HFF-Myc (cell line): ENCODE measurements at places on chromosomes 11 and 22.
A peak's percentile ranks its signal among the peaks of the same experiment; 100 is the strongest.

DNA sequence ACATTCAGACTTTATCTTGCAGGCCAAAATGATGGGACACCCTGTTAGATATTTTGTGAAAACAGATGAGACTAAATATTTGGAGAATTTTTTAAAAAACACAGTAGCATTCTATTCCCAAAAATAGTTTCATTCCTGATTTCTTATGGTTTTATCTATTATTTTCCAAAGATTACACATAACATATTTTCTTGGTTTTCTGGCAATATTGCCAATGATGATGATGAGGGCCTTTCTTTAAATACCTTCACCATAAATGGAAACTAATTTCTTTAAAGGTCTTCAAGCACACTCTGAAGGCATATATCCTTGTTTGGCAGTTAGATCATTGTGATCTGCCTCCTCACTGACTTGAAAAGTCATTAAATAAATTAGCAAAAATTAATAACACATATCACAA is 522.3 kb upstream of the LUZP2 start:
- DNase-seq, result no peak

GRCh38 chr11:2531987-2532703 is 87.3 kb downstream of the KCNQ1 start:
- DNase-seq, result no peak

DNA sequence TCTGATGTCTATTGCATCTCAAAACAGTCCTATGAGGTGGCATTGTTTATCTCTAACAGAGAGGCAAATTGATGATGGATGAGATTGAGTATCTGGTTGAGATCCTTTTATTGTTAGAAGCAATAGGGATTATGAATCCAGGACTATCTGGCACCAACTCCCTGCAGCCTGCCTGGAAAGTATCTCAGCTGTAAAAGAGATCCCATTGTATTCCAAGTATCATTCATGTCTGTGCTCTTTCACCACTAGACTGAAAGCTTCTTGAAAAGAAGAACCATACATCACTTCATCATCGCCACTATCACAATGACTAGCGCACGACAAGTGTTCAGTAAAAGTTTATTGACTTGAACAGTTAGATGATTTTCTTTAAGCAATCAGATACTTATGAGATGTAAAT is 41.9 kb upstream of the PCF11 start:
- DNase-seq, result no peak

DNA sequence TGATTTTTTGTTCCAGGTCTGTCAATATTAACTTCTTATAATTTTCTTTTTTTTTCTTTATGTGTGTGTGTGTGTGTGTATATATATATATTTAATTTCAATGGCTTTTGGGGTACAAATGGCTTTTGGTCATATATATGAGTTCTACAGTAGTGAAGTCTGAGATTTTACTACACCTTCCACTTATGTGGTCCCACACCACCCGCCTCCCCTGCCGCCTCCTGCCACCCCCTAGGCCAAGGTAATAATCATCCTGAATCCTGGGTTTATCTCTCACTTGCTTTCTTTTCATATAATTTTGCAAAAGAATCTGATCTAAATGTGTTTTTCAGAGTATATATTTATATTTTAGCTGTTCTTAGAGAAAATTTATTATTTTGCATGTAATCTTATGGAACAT is 11.1 kb downstream of the NEAT1 start:
- no peak for DNase-seq

DNA sequence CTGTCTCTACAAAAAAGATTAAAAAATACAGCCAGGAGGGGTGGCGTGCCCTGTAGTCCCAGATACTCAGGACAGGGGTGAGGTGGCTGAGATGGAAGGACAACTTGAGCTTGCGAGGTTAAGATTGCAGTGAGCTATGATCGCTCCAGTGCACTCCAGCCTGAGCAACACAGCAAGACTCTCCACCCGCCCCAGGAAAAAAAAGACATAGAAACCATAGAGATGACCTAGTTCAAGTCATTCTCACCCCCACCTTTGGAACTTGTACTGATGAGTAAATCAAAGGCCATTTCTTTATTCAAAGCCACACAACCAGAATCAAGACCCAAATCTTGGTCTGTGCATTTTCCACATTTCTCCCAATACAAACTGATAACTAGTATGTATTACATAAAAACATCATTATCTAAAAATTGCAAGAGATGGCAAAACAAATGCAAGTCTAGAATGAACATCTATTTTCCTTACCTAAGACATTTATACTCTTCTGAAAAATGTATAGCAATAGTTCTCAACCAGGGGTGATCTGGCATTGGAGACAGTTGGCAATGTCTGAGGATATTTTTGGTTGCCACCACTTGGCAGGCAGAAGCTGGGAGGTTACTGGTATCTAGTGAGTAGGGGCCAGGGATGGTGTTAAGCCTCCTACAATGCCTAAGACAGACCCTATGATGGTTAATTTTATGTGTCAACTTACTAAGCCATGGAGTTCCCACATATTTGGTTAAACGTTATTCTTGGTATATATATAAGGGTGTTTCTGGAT is 34.6 kb downstream of the LGR4 start:
- no peak for DNase-seq

DNA sequence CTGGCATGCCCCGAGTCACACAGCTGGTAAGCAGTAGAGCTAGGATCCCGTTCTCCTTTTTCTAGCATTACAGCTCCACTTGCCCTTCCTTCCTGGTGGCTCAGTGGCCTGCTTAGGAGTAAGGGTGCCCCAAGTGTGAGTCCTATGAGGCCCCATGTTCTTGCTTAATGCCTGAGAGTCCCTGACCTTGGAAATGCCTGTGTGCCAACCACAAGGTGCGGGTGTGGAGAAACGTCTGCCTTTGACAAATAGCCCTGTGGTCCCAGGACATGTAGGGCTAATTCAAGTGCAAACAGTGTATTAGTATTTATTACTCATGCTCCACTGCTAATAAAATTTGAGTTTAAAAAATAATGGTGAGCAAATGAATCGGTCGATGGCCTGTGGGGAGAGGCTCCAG is 18.4 kb downstream of the GRIK4 start:
- no peak for DNase-seq

- DNase-seq, result peak; percentile 90
Measured at GRCh38 chr22:37752189-37753087, 55.3 kb upstream of the GCAT start.

DNA sequence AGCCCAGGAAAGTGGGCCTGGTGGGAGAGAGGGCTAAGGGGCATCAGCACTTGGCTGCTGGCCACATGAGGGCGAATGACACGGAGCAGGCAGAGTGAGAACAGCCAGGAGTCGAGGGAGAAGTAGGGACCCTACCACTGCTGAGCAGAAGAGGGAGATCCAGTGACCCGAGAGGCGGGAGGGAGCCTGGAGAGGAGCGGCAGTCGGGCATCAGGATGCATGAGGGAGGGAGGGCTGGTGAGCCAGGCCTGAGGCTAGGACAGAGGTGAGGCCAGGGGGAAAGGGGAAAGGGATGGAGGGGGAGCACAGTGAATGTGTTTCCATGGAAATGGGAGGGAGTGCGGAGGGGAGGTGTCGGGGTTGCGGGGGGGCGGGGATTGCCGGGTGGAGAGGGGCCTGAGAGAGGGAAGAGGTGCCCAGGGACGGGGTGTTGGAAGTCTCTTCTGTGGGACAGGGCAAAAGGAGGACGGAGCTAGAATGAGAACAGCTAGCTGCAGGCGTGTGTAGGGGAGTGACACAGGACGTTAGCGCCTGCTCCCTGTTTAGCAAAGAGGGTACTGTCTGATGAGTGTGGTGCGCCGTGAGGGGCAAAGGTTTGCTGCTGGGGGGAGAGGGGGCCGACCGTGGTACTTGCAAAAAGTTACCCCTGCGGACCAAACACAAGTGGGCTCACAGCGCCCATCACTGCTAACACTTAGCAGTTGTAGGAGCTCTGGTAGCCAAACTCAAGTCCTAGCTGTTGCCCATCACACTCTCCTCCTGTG is 37.1 kb upstream of the WNT11 start:
- no peak for DNase-seq

GRCh38 chr11:117832511-117832910 is 8.0 kb upstream of the FXYD2 start:
- DNase-seq, result no peak

DNA sequence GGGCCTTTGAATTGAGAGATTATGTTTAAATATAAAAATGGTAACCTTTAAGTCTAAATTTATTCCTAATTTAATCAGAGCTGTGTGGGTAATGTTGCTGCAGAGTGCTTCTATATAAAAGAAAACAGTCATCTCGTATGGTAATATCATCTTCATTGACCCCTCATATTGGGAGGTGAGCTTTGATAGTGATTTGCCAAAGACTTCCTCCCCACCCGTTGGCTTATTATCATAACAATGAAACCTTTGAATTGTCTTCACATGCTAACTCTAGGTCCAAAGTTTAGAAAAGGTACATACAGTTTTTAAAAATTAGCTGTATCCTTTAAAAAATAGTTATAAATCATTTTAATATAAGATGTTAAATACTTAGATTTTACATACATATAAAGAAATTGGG is 3.7 kb downstream of the EMSY start:
- no peak for DNase-seq

- peak; percentile 79 for DNase-seq
Measured at GRCh38 chr22:32628628-32629572, 154.3 kb downstream of the FBXO7 start.

DNA sequence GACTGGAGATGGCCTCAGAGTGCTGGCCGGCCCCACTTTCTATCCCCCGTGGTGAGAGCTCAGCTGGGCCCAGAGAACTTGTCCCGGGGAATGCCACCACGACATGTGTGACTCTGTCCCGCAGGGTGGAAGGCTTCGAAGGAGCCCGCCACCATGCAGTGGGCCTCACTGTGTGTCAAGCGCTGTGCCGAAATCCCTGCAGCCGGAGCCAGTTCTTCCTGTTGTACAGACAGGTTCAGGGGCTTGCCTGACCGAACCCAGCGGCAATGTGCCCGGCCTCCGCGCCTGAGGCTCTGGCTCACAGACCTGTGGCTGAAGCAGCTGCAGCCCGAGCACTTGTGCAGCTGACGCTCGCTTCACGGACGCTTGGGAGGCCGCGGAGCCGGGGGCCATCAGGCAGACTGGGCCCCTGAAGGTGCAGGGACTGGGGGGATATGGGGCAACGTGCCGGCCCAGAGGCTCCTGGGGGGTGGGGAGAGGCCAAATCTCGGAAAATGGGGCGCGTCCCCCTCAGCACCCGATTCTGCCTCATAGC is 650 bp downstream of the PPM1F start:
- no peak for DNase-seq

DNA sequence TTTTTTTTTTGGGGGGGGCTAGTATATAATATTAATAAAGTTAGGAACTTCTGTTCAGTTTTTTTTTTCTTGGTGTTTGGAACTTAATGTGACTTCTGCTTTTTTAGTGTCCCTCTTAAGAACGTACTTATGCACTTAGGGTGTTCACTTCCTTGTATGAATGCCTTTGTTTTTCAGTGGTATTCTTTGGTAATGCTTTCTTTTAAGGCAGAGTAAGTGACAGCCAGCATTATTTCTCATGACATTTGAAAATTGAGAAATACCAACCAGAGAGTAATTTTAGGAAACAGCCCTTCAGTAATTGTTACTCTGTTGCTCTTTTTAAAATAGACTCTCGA is 2.4 kb downstream of the GRK3 start:
- no peak for DNase-seq

DNA sequence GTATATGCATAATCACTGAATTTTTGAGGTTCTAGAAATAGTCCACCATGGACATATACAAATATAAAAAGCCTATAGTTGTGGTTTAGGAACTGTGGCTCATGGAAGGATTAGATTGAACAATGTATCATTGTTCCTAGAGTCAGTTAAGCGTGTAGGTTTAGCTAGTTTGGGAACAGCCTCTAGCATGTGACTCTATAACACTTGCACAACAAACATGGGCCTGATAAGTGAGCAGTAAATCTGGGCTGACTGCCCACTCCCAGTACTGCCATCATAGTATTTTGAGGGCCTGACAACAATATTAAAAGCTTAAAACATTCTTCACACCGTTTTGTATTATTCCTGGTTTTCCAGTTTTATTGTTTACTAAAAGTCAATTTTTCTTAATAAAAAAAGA is 47.0 kb downstream of the YAP1 start:
- DNase-seq, result no peak

- DNase-seq, result peak; percentile 26
Measured at GRCh38 chr11:126538071-126538470, 182.6 kb downstream of the ST3GAL4 start.

DNA sequence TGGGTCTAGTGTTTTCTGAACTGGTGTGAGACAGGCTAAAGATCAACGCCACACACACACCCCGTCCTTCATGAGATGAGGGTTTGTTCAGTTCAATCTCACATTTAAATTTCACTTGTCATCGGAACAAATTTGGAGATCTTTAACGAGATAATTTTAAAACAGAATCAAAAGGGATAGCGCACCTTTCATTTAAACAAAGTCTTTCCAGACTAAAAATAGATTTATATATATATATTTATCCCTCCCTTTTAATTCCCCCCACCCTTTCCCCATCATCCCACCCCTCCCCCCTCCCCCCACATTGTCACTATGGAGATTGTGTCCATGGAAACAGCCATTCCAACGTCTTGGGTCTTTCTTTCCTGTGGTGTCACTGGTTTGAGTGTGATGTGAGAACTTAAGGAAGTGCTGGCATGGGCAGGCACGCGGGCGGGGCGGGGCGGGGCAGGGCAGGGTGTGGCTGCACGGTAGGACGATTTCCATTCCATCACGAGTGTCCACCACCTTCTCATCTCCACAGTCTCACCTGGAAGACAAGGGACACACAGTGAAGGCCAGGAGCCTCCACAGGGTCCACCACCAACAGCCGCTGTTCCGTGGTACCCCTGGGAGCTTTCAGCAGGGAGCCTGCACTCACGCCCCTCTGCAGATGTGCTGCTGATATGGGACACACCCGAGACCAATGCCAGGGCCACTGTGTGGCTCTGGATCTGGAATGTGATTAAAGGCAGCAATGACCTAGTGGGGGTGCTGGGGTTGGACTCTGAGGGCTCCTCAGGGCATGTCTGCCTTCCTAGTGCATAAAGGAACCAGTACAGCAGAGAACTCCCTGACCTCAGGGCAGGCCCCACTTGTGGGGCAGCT is 30.5 kb upstream of the CYP2D6 start:
- DNase-seq, result no peak

DNA sequence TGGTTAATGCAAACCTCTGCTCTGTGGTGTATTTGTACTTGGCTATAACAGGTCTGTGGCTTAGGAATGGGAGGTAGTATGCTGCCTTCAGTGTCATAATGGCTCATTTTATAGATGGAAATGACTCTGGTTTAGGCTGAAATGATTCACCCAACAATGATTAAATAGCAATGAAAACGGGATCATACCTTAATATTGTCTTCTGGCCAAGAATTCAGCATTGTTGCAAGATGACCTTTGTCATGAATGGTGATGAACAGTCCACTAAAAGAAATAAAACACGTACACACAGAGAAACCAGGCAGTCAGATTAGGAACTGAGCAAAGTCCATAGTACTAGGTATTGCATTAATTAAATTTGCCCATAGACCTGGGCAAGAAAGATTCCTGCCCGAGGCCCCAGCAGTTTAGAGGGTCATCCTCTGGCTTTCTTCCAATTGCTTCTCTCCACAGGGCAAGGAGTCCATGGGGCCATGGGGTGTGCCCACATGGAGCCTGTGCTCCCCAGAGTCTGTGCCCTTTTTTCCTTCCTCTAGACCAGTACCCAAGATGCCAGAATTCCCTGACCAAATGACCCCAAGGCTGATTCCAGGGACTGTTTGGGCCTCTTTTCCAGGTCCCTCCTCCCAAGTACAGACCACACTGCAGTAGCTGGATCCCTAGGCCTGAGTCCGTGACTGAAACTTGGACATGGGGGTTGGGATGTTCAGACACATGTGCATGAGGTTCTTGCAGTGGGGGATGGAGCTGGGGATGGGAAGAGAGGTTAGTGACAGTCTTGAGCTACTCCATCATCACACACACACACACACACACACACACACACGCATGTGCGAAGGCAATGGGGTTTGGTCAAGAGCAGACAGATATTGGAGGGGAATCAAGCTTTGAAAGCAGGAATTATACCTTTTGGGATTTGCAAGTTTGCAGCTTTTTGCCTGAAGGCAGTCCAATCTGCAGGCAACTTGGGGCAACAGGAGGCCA is 134.2 kb downstream of the CCDC81 start:
- no peak for DNase-seq
